ENCODE measurements at places on chromosomes 6 and 20. TPM values are rescaled to one million over a fixed set of nuclear protein-coding genes. Genes with fewer than 3 reads are reported as not detected.

- no peak for DNase-seq
- no peaks in the 10 kb centered on the region for H3K4me1 ChIP-seq
- no peak overlapping the region for H3K4me3 ChIP-seq
- no peaks in the 10 kb centered on the region for H3K27me3 ChIP-seq
- H3K36me3 ChIP-seq, result no peaks in the 10 kb centered on the region
Observed at GRCh38 chr6:45002390-45003105, 325.6 kb upstream of the RUNX2 start.

DNA sequence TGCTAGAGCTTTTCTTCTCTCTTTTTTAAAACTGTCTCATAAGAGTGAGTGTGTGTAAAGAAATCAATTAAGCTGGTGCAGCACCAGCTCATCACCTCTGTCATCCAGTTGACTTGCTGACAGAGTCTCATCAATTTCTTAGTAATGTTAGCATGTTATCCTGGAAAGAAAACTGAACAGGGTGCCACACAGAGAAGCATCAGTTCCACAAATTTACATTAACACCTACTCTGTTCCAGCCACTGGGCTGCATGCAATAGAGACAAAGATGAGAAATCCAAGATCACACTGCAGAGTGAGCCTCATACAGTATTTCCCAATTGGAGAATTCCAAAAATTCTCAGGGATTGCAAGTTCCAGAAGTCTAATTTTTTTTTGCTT is 207.0 kb upstream of the CITED2 start:
- no peak overlapping the region for H3K4me3 ChIP-seq
- H3K4me1 ChIP-seq, result peaks cover 10% of the 10 kb centered on the region
- no peak for DNase-seq
- H3K36me3 ChIP-seq, result no peaks in the 10 kb centered on the region

The NOX3 gene
- not detected for polyA plus RNA-seq

The NKX2-2 gene
- 11.5 TPM for polyA plus RNA-seq

The FLRT3 gene
- polyA plus RNA-seq, result 1.1 TPM
